NCI-H2171 treated with DMSO at 0.1 percent for 48 hours (cell line): ENCODE measurements at places on chromosomes 2 and 18.

DNA sequence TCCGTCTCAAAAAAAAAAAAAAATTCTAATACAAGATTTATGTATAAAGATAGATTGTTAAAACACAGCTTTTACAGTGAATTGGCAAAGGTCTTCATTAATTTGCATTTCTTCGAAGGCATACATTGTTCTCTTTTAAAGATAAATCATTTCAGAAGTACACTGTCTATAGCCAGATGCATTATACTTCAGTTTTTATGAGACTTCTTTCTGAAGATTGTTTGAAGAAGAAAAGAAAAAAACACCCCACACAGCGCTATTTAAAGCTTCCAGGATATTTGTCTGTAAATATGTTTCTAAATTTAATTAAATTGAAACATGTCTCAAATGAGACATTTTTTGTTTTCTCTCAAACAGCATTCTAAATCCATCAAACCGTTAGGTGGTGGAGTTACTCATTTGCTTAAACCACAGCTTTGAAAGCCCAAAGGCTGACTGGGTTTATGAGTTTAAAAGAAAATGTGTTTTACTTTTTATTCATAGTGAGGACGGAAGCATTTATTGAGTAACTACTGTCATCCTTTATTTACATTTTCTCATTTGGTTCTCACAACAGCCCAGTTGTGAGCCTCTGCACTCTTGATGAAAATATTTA lies 42.4 kb upstream of the C1GALT1C1L start:
- no peak for DNase-seq

GRCh38 chr2:1482253-1482675 lies 69.0 kb downstream of the TPO start:
- DNase-seq: no peak

GRCh38 chr2:63681896-63682295 lies 93.1 kb downstream of the MDH1 start:
- no peak for DNase-seq

GRCh38 chr2:218384975-218385374 lies 2.9 kb downstream of the SLC11A1 start:
- DNase-seq: no peak

GRCh38 chr2:72139874-72140620 lies 7.6 kb downstream of the CYP26B1 start:
- no peak for DNase-seq

- peak; percentile 54 for DNase-seq
Observed at GRCh38 chr18:46480226-46480625, 176.8 kb downstream of the LOXHD1 start.

DNA sequence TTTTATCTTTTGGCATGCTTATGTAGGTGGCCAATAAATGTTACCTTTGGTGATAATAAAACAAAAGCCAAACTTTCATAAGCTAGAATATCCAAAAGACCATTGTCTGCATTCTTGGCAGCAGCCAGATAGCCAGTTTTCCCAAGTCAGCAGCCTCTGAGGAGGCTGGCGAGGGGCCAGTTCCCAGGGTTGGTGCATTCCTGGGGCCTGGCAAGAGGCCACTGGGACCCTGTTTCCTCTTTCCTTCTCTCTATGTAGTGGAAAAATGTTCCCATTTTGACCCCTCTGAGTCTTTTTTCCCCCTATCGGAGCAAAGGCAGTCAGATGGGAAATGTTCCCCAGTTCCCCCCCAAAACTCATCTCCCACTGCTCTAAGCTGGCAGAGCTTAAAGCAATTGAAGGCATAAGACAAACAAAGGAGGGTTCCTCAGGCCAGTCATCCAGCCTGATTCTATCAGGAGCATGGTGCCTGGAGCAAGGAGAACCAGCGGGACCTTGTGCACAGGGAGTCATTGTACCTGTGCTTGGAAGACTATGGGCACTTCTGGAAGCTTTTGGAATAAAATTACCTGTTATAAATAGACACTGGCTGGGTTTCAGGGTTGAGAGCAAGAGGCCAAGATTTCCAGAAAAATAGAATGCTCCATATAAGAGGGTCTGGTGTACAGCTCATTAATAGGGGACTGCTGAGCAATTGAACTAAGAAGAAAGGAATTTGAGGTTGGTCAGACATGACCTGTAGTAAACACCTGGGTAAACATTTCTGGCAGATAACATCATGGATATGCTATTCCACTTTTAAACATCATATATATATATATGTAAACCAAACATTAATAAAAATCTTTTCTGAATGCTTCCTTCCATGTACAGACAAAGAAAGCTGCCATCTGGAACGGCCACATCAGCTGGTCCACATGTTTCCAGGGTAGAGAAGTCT lies 63.4 kb downstream of the NCKAP5 start:
- DNase-seq: no peak

- DNase-seq: no peak
Observed at GRCh38 chr2:9030841-9031240, 27.4 kb upstream of the MBOAT2 start.

- no peak for DNase-seq
Observed at GRCh38 chr2:8608411-8608954, 73.4 kb upstream of the ID2 start.

DNA sequence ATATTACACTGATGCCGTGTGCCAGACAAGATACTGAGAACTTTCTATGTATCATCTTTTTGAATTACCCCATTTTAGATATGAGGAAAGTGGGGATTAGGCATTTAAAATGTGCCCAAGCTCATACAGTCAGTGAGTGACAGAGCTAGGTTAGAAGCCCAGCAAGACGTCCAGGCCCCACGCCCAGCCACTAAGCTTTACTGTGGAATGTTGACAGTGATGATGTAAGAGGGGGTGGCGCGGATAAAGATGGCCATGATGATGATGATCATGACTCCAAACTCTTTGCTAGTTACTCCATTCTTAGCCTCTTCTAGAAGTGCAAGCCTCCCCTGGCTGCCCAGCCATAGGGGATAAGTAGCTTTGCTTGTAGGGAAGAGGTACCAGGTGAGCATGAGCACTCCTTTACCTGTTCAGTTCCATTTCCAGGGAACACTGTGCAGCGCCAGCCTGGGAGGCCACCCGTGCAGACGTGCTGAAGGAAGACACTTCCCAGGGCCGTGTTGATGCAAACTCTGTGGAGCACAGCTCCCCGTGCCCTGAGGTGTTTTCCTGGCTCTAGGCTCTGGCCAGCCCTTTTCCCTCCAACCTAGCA lies 65.5 kb downstream of the BCL2L11 start:
- DNase-seq: no peak

DNA sequence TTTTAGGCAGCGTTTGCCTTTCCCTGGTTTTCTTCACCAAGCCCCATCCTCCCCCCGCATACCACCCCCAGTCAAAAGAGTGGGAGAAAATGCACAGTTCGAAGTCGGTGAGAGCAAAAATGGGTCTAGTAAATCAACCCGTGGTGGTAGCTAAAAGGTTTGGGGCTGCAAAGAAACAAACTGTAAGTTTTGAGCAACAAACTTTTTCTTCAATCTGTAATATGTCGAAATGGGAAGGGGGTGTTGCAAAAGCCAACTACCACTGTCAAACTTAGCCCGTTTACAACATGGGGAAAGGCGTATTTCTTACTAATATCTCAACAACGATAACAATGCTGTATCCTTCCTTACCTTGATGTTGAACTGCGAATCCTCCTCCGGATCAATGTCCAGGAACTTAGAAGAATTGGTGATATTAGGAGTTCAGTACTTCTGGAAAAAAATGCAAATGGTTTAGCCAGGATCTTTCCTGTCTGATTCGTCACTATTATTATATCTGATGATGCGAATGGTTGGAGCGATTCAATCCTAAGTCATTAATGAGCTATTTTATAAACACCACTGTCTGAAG lies 2.4 kb upstream of the SATB2 start:
- DNase-seq: no peak

DNA sequence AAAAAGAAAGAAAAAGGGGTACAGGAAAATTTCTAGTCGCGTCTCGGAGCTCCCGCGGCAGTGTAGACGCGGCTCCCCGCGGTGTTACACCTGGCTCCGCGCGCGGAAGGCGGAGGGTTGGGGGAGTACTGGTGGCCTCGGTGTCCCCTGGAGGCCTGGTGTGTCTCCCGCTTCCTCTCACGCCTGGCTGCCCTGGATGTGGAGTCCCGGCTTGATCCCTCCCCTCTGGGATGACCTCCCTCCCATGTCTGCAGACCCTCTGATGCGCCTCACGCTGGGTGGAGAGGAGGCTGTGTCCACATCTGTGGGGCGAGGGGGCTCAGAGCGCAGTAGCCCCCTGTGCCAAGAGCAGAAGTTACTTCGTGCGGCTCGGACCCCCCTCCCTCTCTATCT lies 1.2 kb downstream of the KIF5C start:
- peak; percentile 64 for DNase-seq

DNA sequence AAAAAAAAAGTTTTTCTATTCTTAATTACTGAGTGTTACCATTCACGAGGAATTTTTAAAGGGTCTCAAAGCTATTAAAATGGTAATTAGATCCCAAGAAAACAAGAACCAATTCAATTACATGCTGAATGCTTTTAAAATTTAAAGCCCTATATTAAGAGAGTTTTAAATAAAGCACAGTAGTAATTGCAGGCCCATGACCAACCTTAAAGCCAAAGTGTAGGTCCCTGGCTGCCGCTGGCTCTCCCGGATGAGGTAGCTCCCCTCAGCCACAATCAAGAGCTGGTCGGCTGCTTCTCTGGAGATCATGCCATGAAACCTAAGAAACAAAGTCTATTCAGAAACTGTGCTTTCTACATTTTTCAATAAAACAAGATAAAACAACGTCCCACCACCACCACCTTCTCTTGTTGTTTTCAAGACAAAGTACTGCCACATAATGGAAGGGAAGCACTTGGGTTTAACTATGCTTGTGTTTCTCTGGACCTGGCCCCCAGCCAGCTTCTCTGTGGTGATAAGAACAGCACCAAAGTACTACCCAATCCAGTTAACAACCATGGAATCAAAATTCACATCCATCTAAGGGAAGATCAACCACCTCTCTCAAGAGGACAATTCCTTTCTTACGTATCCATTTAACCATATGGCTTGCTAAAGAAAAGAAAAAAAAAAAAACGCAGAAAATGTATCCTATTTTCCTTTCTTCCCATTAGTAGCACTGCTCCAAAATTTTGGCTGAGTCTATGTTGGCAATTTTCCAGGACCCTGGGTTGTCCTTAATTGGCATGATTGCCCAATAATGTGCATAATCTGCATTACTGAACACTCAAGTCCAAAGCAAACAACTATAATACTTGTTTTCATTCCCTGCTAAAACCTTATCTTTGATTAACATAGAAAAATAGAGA lies 90.1 kb downstream of the CHN1 start:
- peak; percentile 84 for DNase-seq

- DNase-seq: peak; percentile 98
Observed at GRCh38 chr2:27663285-27664153, at the start of the genes SLC4A1AP and SUPT7L. Gene SLC4A1AP (plus strand): TSS chr2:27663889. CDS start chr2:27663915, 26 bp downstream. Gene SUPT7L (minus strand): TSS chr2:27663614. CDS start chr2:27662192, 1,422 bp downstream.

GRCh38 chr2:72572501-72572900 lies 253.3 kb downstream of the EXOC6B start:
- no peak for DNase-seq

DNA sequence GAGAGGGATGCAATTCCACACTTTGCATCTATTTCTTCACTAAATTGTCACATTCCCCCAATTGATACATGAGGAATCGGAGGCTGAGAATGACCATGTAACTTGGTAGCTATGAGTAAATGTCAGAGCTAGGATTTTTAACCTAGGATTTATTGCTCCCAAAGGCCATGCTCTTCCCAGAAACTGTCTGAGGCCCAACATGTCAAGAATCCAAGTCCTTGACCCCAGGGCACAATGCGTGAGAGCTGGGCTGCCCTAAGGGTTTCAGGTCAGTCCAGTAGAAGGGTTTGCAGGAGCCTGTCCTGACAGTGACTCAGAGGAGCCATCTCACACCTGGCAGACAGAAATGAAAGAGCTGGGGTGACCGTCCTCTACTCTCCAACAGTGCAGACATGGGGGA lies 30.3 kb downstream of the LRRC30 start:
- DNase-seq: no peak

DNA sequence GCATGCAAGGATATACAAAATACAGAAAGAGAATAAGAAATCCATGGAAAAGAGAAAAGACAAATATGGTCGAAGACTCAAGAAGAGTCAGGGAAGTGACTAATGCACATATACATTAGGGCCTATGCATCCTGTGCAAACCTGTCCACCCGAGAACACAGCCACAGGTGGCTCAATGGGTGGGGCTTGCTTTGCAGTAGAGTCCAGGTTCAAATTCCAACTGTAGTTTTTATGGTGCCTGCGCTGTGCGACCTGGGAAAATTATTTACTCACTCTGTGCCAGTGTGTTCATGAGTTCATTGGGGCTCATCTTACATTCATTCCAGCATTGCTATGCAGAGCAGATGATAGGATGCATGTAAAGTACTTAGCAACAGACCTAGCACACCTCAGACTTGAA lies 244.7 kb downstream of the CTNNA2 start:
- no peak for DNase-seq

DNA sequence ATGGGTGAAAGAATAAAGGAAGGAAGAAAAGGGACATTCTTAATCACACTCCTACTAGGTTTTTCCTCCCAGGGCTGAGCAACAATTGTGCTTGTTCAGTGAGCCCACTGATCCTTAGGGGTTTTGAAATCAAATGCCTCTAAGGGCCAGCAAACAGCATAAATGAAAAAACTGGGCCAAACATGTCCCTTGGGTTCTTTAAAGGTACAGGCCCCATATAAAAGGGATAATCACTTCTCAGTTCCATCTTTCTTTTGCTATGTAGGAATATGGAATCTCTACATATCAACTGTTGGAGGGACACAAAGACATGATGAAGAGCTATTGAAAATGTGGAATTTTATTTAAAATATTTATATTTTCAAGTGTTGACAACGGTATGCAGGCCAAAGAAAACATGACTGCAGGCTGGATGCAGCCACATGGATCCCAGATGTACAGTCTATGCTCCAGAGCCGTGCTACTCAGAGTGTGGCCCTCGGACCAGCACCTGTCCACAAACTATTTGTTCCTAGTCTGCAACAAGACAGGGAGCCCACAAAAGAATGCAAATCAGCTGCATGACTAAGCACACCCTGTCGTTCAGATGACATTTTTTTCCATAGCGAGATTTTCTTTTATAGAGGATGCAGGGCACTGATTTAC lies 110.0 kb downstream of the CDH20 start:
- DNase-seq: no peak

- DNase-seq: no peak
Observed at GRCh38 chr2:134573085-134573370, 145.8 kb downstream of the TMEM163 start.

GRCh38 chr2:96538487-96539214 lies 2.1 kb downstream of the ARID5A start:
- no peak for DNase-seq

GRCh38 chr2:237129625-237130263 lies 44.1 kb downstream of the COPS8 start:
- no peak for DNase-seq

DNA sequence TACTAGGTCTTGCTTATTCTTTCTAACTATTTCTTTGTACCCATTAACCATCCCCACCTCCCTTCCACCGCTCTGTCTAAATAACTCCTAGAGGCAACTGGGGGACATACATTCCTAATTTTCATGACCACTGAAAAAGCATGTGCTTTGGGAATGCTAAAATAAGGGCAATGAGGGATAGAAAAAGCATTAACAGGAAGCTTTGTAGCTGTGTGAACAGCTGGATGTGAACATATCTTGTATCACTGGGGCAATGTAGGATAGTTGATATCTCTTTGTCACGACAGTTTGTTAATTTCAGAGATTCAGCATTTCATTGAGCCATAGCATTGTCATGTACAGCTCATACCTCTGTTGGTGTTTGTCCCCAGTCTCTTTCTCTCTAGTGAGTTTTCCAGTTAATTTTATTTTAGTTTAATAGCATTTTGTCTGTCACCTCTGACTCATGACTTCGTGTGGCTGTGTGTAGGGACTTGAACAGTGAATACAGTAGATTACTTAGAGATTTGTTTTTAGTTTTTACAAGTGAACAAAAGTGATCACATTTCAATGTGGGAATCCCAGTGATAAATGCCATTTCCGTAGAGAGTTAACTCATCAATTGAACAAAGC lies 230.3 kb upstream of the NRP2 start:
- no peak for DNase-seq

- DNase-seq: no peak
Observed at GRCh38 chr18:61414086-61414485, 80.9 kb downstream of the CDH20 start.
